ENCODE measurements at places on chromosomes 3 and 15.
A peak's percentile ranks its signal among the peaks of the same experiment; 100 is the strongest.

DNA sequence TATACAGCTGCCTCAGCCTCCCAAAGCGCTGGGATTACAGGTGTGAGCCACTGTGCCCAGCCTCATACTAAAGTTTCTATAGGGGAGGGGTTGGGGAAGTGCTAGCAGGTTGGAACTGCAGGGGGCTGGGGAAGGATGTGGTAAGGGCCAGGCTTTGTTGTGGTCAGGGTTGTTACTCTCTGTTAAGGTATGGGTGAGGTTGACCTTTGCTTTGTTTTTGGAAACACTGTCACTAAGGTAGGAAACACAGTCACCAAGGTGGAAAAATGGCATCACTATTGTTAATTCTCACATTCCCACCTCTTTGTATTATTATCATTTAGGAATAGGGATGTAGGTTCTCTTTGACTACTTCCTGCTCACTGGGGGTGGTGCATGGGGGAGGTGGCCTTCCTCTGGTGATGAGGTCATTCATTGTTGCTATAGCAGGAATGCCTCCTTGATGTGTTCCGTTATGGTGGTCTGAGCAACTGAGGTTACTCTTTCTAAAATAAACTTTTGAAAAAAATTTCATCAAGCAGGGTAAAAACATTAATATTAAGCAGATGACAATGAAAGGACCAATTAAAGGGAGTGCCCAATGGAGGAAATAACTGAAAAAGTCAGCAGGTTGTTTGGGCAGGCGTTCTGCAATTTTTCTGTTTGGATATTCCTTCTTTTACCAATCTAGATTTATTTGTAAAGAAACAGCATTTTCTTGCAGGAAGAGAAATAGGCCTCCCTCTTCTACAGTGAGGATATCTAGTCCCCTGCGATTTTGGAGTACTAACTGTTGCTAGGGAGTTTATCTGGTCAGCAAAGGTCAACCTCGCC is 150.5 kb downstream of the WDR76 start:
- DNase-seq, result no peak

GRCh38 chr3:56799251-56799882 is 2.4 kb downstream of the ARHGEF3 start:
- peak; percentile 67 for DNase-seq

- DNase-seq, result no peak
These were observed 93.4 kb downstream of the MBNL1 start for GRCh38 chr3:152362086-152362485.

- no peak for DNase-seq
These were observed 3.4 kb upstream of the MGLL start for GRCh38 chr3:127825756-127826155.

DNA sequence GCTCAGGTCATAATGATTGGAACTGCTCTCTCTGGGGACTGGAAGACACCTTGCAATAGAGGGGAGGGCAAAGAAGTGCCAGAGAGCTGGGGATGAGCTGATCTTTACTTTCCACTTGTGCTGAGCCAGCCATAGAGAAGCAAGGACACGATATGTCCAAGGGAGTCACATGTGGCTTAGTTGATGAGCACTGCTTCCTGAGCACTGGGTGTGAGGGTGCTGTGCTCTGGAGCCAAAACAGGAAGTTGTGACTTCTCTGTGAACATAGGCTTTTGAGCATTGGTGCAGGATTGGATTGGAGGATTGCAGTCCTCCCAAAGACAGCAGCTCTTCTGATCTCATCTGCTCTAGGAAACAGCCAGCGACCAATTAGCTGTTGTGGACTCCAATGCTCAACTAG is 6.7 kb downstream of the PARP14 start:
- no peak for DNase-seq

GRCh38 chr3:115098354-115099073 is 48.6 kb downstream of the ZBTB20 start:
- DNase-seq, result no peak

GRCh38 chr15:40958723-40959122 is 5.5 kb downstream of the CHAC1 start:
- no peak for DNase-seq

GRCh38 chr3:8775181-8775580 is 5.8 kb upstream of the OXTR start:
- no peak for DNase-seq

DNA sequence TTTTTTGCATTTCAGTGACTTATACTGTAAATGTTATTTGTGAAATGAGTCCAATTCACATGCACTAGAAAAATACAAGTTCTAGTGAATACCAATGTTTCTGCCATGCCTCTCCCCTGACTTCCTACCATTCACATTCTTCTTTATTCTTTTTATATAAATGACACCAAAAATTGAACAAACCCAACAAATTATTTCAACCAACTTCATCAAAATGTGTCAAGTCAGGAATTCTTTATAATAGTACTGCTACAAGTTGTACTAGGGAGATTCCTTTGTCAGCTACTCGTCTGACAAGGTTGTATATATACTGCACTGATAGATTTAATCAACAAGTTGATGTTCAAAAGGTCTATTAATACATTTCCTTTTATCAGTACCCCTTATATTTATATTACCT is 3.0 kb downstream of the TBL1XR1 start:
- no peak for DNase-seq

GRCh38 chr15:39728845-39729244 is 53.8 kb downstream of the FSIP1 start:
- DNase-seq, result no peak

DNA sequence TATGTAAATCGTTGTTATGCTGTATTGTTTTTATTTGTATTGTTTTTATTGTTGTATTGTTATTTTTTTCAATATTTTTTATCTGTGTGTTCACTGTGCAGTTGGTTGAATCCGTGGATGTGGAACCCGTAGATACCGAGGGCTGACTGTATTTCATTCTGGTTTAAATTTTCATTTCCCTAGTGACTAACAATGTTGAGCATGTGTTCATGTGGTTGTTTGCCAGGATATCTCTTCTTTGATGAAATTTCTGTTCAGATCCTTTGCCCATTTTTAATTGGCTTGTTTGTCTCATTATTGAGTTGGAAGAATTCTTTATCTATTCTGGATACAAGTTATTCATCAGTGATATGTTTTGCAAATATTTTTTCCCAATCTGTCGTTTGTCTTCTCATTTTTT is 29.7 kb downstream of the STOML1 start:
- DNase-seq, result no peak

DNA sequence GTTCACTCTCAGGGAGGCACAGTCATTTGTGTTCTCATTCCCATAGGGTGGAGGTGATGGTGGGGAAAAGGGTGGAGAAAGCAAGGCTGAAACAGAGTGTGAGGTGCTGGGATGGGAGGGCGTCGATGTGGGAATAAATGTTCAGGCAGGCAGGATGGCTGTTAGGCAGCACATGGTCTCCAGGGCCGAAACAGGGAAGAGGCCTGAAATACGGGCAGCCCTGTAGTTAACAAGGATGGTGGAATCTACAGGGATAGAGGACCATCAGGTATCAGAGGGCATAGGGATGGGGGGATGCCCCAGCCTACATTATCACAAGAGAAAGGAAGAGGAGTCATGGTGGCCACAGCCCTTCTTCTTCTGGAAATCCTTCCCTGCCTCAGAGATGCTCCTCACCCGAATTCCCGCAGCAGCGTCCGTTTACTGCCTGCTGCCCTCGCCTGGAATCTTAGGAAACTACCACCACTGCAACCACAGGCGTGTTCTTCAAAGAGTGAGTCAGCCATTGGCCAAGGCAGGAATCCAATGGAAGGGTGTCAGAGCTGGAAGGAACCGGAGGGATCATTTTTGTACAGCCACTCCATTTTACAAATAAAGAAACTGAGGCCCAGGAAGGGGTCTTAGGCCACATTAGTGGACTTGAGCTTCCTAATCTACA is 49.7 kb upstream of the POMGNT2 start:
- no peak for DNase-seq

DNA sequence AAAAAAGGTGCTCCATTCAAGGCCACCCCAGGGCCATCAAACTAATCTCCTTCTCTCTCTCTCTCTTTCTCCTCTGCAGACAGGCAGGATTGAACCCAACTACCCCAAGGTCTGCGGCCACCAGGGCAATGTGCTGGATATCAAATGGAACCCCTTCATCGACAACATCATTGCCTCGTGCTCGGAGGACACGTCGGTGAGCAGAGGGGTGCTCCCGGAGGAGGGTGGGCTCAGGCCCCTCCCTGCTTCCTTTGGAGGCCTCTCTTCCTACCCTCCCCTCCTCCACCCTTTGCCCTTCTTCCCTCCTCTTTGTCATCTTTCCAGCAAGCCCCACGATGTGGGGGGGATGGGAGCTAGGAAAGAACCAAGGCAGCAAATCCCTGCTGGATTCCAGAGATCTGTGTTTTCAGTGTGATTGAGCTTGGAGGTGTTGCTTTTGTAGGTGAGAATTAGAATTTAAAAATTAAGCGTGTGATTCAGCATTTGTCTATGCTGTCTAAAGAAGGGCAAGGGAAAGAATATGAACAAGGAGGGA is 116.3 kb downstream of the CORO2B start:
- no peak for DNase-seq

- no peak for DNase-seq
These were observed 13.3 kb downstream of the ZNF592 start for GRCh38 chr15:84761607-84762131.

DNA sequence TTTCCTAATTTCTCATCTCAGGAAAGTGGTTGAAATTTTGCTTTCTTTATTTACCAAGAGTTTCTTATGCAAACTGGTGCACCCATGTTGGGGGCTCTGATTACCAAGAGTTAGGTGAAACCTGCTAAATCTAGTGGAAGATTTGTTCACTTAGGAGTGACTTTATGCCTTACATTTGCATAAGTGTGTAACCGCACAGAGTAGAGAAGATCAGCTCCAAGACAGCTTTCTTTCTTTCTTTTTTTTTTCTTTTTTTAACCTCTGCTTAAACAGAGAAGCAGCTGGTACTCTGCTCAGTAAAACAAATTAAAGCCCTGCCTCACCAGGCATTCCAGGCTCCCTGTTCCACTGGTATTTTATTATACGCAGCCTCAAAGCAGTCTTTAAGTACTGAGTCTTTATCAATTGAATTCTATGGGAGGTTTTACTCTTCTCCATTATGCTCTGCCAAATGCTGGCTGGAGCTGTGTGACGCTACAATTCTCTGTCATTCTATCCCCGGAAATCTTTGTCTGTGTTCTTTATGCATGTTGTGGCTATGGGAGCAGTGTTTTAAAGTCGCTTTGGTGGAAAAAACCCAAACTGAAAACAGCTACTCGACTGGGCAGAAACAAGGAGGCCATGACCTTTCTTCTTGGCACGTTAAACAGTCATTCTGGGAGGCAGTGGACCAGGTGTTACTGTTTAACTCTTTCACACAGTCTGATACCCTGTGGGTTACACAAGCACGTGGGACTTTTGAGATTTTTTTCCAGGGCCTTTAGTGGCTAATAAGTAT is 55.2 kb upstream of the GBE1 start:
- no peak for DNase-seq

GRCh38 chr3:46694520-46694919 is 1.0 kb upstream of the ALS2CL start:
- DNase-seq, result no peak

- DNase-seq, result no peak
These were observed 89.0 kb downstream of the DHX36 start for GRCh38 chr3:154235330-154235729.

DNA sequence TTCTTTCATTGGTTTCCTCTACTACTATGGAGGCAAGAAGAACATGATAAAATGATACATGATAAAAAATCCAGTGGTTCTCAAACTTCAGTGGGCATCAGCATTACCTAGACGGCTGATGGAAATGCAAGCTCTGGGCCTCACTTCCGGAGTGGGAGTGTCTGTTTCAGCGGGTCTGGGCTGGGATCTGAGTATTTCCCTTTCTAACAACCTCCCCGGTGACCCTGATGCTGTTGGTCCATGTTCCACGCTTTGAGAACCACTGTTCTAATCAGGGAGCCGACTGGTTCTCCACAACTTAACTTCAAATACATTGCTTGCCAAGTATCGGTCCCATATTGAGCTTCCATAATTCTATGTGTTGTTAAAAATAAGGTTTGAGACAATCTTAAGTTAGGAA is 712.3 kb upstream of the LMCD1 start:
- DNase-seq, result no peak

DNA sequence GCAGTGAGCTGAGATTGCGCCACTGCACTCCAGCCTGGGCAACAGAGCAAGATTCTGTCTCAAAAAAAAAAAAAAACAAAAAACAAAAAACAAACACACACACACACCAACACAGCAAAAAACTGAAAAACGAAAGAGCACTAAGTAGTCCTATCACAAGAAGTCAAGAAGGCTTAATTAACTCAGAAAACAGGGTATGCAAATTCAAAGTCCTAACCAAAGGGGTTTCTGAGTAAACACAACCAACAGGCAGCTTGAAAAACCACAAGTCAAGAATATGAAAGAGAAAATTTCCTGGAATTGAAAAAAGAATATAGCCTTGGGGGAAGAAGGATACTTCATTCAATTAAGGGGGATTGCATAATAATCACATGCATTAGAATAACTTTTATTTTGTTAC is 37.7 kb upstream of the PARP14 start:
- DNase-seq, result no peak

DNA sequence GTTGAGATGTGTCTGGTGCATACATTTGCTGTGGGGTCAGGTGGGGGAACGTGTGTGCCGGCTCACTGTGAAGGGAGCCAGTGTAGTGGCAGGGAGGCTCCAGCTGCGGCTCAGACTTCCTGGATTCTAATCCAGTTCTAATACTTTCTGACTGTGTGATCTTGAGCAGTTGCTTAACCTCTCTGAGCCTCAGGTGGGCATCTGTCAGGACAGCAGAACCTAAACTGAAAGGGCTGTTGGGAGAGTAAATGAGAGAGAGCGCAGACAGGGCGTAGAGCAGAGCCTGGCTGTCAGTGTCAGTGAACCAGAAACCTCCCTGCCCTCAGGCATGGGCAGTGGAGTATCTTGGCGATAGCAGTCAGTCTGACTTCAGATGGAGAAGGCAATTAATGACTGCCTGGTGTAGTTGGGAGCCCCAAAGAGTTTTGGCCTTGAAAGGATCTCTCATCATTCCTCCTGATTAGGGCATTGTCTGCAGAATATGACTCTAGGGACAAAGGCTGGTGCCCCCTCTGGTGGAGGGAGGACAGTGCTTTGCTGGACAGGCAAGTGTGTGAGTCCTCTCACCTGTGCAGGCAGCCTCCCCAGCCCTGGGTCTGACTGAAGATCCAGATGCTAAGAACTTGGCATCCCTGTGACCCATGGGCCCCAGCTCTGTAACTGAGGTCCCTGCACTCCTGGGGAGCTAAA is 9.6 kb downstream of the KBTBD13 start:
- DNase-seq, result no peak

DNA sequence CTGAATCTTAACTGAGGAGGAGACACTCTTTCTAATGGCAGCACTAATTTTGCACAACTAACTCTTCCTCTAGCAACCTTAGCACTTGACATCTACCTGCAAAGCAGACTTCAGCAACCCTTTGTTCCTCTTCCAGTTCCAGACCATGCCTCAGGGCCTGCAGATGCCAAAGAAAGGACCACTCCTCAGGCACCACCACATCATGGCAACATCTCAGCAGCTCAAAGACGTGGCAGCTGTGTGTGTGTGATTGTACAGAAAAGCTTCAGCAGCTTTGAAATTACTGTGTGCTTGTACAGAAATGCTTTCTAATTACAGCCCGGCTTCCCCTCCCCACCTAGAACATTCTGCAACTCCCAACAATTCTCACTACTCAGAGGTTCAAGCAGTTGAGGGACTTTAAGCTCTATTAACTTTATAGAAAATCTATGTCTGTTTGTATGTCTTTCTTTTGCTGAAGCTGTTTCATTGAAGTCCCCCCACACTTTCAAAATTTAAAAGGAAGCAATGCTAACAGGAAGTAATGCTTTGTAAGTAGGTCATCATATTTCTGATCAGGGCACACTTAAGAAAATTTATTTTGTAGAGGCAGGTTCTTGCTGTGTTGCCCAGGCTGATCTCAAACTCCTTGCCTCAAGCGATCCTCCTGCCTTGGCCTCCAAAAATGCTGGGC is 115.2 kb downstream of the CD47 start:
- DNase-seq, result no peak

- no peak for DNase-seq
These were observed 176.1 kb downstream of the TBC1D2B start for GRCh38 chr15:77901251-77901881.
